ENCODE measurements at places on chromosomes 7 and 10.
A peak's percentile ranks its signal among the peaks of the same experiment; 100 is the strongest.

- DNase-seq: no peak
Observed at GRCh38 chr10:72252972-72253371, 20.8 kb upstream of the DDIT4 start.

DNA sequence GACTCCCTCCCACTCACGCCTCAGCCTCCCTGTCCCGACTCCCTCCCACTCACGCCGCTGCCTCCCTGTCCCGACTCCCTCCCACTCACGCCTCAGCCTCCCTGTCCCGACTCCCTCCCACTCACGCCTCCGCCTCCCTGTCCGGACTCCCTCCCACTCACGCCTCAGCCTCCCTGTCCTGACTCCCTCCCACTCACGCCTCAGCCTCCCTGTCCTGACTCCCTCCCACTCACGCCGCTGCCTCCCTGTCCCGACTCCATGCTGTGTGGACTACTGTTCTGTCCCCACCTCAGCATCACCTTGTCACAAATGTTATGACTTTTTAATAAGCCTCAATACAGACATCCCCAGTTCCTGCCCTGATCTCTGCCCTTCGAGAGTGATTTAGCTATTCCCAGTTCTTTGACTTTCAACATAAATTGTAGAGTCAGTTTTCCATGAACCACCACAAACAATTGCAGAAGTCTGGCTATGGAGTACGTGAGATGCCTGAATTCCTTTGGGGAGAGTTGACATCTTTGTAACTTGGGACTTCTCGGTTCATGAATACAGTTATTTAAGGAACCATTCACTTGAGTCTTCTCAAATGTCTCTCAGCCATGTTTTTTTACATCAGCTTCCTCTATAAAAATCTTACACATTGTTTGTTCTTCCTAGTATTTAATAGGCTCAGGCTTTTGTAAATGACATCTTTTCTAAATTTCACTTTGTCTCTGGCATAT, 71.9 kb downstream of the FOXL3 start:
- DNase-seq: no peak

- peak; percentile 32 for DNase-seq
Observed at GRCh38 chr7:107045195-107045960, 873 bp downstream of the PRKAR2B start.

DNA sequence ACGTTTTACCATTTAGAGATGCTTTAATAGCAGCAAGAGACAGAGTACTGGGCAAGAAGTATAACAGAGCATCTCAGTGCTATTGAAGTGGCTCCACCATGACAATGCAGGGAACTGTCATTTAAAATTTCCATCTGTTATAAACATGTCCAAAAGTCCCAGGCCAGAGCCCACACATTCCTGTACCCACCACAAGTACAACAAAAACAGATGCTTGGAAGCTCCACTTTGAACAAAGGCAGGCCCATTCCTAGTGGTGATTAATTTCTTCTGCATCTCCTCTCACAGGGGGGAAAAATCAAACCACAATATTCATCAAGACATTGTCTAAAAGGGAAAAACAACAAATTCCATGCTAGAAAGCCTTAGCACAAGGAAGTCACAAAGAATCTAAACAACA, 627.9 kb downstream of the PARD3 start:
- no peak for DNase-seq

DNA sequence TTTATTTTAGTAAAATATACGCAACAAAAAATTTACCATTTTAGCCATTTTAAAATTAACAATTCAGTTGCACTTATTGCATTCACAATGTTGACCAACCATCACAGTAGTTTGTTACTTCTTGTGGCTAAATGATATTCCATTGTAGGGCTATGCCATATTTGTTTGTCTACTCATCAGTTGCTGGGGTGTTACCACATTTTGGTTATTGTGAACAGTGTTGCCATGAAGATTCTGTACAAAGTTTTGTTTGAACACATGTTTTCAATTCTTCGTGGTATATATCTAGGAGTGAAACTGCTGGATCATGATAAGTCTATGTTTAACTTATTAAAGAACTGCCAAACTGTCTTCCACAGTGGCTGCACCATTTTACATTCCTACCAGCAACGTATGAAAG, 46.3 kb upstream of the ZNF365 start:
- DNase-seq: no peak

DNA sequence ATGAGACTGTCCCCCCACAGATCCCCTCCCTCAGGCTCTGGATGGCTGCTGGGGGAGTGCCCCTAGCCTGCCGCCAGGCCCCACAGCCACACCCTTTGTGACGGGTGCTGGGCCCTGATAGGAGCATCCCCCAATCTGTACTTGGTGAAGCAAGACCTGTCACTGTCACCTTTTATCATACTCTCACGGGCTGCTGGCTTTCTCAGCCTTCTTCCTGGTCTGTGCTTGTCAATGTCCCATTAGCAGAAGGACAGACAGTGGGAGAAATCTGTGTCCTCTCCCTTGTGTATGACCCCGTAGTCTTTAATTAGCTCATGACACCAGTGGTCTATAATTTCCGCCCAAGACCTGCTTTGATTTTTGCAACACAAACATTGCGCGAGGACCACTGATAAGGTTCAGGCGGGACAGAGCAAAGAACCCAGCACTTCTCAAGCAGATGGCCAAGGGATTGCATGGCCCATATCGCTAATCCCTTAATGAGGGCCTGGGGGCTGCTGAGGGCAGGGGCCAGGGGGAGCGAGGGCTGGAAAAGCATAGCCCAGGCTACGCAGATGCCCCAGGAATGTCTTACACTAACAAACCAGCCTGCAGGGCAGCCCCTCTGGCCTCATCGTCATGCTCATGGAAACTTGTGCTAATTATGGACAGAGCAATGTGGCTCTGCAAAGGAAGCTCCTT, 127.8 kb downstream of the PTPN20 start:
- DNase-seq: peak; percentile 14

- no peak for DNase-seq
Observed at GRCh38 chr10:34993782-34994181, 96.4 kb downstream of the CUL2 start.

- no peak for DNase-seq
Observed at GRCh38 chr10:132840698-132841614, 55.0 kb upstream of the NKX6-2 start.

GRCh38 chr7:40761762-40762560, 627.2 kb downstream of the SUGCT start:
- DNase-seq: no peak

DNA sequence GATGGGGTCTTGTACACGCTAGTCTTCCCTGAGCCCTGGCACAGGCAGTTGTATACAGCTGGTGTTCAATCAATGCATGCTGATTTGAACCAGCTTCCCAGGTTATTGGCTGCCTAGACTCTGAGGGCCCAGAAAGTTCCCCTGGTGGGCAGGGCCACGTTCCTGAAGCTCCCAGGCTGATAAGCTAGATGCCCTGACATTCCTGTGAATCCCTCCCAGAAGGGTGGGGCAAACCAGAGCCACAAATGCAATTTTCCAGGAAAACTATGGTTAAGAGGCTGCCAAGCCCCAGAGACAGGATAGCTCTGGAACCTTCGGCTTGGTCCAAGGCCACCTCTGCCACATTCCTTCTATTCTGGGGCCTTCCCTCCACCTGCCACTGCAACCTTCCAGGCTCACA, 78.2 kb downstream of the FAM53B start:
- DNase-seq: no peak

DNA sequence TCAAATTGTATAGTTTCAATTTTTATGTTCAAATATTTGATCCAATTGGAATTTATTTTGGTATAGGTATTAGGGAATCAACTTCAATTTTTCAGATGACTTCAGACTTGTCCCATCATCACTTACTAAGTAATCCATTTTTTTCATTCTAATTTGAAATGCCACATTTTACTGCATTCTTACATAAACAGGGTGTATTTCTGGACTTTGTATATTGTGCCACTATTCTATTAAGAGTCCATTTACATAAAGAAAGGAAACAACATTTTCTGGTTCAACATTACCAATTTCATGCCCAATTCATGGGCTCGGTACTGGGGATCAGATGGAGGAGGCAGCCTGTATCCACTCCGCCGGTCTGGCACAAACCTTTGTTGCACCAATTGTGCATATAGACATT, 15.8 kb downstream of the ECD start:
- DNase-seq: no peak

DNA sequence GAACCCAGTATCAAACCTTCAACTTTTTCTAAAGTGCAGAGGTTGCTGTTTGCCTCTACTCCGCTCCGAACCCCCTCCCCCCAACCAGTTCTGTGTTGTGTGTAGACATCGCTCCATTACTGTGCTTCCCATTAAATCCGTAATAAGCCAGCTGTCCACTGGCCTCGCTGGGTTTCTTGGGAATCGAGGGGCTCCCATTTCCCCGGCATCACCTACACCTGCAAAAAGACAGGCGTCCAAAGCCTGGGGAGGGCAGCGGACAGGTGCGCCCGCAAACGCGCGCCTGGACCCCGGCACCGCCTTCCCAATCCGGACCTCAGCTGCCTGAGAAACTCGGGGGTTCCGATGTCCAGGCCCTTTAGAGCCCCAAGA, 631 bp downstream of the RTKN2 start:
- no peak for DNase-seq

- DNase-seq: no peak
Observed at GRCh38 chr10:19987931-19988330, 171.7 kb downstream of the PLXDC2 start.

DNA sequence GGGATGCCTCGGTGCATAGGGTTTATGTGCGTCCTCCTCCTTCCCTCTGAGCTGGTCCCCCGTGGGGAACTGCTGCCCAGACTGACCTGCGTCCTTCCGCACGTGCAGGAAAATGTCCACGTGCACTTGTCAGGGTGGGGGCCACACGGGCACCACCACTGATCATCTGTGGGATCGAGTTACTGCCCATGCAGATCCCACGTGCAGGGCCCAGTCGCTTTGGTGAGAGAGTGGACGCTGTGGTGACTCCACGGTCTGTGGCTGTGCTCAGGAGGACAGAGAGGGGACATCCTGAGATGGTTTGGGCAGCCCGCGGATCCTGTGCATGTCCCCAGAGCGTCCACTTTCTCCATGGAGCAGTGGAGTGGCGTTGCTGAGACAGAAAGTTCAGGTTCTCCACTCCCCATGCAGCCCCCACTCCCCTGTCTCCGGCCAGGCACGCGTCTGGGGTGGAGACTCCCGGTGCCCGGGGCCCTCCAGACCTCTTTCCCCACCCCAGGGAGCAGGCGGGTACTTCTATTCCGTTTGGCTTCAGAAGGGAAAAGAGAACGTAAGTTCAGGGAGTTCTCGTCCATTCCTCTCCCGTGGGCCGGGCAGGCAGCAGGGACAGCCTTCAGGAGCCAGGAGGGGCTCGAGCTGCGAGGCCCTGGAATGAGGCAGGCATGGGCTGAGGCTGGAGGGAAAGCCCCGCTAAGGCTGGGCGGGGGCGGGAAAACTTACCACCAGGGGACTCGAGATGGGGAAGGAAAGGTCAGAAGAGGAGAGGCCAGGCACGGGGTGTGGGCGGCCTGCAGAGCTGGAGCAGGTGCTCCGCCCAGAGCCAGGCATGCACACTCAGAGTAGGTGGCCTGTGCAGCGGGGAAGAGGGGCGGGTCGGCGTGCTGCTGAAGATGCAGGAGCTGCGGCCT, 59.9 kb downstream of the EGFR start:
- peak; percentile 88 for DNase-seq

DNA sequence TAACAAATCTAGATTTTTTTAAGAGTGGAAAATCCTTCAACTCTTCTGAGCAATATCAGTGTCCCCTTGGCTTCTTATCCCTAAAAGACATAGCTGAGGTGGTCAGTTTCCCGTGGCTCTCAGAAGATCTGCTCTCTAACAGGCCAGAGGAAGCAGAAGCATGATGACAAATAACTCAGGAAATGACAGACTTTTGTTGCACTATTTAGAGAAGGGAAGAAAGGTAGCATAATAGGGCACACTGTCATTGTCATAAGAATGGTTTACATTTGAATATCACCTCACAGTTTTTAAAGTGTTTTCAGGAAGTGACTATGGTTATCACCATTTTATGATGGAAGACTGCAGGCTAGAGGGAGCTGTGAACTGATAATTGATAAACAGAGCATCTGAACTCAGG, 33.6 kb upstream of the RAPGEF5 start:
- no peak for DNase-seq

Data from mucosa of descending colon (tissue), 3 donors.